NCI-H2029 (cell line): ENCODE measurements at places on chromosomes 3 and 15.
A peak's percentile ranks its signal among the peaks of the same experiment; 100 is the strongest.

DNA sequence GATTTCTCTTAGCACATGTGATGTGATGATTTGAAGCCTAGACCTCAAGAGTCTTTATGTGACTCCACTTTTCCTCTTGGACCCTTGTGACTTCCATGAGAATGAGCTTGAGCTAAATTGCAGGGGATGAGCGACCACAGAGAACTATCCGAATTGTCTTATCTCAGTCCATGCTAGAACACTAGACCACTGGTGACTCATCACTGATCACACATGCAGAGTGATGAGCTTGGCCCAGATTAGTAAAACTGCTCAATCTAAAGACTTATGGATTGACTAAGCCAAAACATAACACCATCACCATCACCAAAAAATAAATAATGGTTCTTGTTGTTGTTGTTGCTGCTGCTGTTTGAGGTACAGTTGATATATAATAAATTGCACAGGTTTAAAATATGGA, 114.1 kb upstream of the CFAP20DC start:
- DNase-seq, result no peak

GRCh38 chr3:54965746-54966145, 37.9 kb upstream of the LRTM1 start:
- DNase-seq, result no peak

- peak; percentile 14 for DNase-seq
Measured at GRCh38 chr3:101849714-101850245, 466 bp downstream of the NFKBIZ start.

DNA sequence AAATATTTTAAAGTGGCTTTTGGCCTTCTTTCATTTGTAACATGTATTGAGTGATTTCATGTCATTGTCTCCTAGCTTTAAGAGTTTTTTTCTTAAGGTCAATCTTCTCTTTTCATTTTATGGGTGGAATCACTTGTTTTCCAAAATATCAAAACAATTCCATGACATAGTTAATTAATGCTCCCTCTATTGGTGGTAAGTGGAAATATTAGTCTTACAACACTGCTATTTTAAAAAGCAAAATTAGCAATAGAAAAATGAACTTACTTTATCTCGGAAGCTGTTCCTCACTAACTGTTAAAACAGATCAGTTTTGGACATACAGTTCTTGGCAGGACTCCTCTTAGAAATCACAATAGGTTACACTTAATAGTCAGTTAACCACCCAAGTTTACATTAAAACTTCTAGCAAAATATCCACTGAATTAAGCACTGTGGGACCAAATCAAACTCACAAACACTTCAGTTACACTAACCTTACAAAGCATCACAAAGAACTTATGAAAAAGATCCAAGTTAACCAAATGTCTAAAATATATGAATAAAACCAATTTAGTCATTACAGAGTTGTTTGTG, 42.4 kb downstream of the TIGIT start:
- no peak for DNase-seq

DNA sequence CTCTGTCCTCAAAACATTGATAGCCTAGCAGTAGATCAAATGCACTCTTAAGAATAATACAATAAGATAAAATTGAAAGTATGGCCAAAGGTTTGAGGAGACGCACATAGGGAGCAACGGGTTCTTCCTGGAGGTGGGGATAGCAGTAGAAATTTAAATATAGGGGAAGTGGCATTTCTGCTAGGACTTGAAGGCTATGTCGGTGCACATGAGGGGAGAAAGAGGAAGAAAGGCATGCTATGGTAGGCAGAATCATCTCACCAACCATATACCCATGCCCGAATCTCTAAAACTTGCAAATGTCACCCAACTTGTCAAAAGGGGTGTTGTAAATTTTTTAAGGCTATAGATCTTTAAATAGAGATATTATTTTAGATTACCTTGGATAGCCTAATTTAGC, 735.1 kb upstream of the LMCD1 start:
- DNase-seq, result no peak

DNA sequence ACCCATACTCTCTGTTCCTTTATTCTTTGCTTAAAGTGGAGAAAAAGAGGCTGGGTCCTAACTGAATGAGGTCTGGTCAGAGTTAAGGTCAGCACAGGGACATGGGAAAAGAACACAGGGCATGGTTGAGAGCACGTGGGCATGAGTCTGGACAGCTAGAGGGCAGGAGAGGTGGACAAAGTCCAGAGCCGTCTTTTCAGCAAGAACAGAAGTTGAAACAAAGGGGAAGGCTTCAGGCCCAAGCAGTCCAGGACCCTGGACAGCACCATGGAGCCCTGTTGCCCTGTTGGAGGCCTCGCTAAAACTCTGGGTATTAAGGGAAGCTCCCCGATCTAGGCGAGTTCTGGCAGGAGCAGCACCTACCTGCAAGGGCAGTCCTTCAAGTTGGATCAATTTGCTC, 50.7 kb downstream of the XYLB start:
- no peak for DNase-seq
